Sciatic nerve (tissue), 2 donors: ENCODE measurements at places on chromosomes 11 and 22.

GRCh38 chr11:2300936-2301630 is 635 bp downstream of the C11orf21 start:
- DNase-seq: peak; percentile 63

DNA sequence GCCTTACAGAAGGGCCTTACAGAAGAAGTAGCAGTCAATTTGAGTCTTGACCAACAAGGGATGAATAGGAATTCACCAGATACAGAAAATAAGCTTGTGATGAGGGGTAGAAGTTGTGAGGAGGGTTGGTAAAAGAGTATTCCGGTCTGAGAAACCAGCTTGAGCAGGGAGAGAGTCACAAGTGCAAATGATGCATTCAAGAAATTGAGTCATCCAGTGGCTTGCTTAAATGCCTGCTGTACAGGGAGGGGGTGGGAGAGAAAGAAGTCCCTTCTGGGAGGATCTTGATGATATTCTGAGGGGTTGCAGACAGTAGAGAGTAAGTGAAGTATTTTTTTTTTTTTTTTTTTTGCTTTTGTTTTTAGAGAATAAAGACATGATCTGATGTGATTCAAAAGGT is 9.2 kb downstream of the CCKBR start:
- no peak for DNase-seq

DNA sequence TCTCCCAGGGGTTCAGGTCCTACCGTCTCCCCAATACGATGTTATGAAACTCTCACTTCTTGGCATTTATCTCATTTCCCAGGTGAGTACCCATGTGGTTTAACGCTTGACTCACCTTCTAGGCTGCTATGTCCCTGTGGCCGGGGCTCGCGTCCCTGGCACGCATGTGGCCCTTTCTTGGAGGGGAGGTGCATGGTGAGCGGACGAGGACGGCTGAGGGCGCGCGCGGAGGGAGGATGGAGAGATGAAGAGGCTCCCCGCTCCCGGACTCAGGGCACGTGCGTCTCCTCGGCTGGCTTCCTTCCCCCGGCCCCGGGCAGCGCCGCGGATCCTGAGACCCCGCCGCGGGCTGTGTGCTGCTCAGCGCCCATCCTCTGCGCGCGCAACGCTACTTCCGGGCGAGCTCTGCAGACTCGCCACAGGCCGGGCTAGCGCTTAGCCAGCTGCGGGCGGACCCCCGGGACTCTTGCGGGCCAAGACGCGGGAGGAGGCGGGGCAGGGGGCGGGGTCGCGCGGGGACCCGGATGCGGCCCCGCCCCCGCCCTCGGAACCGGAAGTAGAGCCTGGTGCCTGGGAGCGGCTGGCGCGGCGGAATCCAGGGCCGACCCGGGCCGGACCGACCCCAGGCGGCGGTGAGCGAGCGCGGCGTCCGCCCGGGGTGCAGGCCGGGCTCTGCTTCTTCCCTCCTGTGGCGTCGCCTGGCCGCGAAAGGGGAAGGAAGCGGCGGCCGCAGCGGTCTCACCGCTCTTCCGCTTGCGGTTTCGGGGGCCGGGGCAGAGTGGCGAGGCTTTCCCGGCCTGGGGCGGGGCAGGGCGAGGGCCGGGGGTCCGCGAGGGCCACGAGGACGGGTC is at the start of gene CTTN:
TSS of gene CTTN (plus strand) at position 547 of the 851 bp plus-strand sequence. CDS start 8,769 bp downstream, outside the sequence.
- peak; percentile 91 for DNase-seq

- no peak for DNase-seq
Measured at GRCh38 chr22:32448980-32449379, 15.3 kb downstream of the BPIFC start.

DNA sequence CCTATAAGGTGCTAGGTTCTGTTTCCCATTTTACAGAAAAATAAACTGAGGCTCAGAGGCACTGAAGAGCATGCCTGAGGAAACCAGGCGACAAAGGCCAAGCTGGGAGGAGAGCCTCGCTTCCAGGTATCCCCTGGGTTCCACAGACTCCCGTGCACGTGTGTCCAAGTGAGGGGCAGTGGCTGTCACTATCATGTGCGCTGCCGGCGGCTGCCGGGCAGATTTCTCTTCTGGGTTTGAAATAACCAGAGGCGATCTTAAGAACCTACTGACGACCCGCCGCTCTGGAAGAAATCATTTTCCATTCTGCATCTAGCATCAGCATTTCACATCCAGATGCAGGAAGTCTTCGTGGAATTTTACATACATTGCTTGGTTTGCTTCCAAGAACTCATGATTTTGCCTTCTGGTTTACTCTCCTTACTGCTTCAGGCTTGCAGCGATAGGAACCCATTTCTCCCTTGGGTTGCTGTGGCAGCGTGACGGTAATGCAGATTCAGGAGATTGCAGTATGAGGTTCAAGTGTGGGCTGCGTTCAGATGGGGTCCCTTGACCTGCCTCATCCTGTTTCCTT is 28.6 kb downstream of the ARHGAP8 start:
- DNase-seq: no peak

DNA sequence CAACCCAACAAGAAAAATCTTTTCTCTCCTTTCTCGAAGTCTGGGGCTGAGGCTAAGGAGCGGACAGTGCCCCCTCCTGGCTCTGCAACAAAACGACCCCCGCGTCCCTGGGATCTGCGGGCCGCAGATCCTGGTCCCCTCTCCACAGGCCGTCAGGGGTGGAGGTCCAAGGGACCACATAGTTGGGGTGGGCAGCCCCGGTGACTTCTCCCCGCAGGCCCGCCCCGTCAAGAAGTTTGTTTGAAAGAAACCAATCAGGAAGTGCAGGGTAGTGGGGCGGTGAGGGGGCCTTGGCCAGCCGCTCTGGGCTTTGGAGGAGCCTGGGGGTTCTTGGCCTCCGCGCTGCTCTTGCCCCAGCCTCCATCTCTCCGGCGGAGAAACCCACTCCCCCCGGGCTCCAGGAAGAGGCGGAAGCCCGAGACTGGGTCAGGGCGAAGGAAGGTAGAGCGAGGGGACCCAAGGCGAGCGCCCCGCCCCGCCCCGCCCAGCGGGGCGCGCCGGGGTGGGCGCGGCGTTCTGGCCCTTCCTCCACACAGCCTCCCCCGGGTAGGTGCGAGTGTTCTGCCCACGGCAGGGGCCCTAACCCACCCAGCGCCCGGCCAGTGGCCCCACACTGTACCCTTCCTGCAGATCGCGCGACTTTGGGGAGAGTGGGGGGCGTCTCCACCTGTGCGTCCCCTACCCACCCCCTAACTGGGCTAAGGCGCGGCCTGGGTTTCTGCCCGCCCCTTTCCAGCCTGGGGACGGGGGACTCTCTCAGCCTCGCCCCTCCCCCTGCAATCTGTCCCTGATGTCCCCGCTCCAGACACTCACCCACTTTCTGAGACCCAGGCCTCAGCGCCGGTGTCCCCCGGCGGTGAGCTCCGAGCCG is 1.3 kb downstream of the TP53I11 start:
- no peak for DNase-seq

DNA sequence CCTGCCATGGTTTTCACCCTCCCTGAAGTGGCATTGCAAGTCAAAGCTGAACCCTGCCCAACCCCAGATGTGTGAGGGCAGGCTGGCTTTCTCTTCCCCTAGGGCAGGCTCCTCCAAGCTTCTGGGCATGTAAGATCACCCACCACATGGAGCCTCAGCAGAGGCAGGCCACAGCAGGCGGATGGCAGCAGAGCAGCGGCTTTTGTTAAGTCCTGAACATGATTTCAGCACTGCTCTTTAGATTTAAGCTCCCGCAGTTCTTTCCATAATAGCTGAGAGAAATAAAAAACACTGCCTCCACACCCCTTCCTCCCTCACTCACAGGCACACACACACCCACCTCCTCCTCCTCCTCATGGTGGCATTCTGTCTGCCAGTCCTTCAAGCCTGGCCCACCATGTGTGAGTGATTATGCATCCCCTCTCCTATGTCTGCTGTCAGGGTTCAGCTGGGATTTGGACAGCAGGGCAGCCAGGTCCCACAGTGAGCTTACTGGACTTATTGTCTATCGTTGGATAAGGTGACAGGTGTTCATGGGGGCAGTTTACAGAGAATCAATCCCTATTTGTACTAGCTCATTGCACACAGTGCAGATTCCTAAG is 5.0 kb upstream of the NTM start:
- no peak for DNase-seq

DNA sequence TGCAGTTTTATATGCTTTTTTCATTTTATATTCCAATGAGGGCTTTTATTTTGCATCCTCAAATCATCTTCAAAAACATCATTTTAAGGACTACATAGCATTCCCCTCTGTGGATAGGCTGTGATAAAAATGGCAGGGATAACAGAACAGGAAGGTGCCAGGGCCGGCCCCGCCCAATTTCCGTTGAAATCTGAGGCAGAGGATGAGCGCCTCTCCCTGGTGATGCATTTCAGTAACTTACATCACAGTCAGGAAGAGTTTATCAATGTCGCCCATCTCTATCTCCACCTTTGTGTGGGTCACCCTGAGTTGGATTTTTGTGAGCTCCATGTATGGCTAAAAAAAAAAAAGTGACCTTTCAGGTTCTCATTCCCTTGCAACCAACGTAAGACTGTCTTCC is 201.6 kb downstream of the DSCAML1 start:
- no peak for DNase-seq

DNA sequence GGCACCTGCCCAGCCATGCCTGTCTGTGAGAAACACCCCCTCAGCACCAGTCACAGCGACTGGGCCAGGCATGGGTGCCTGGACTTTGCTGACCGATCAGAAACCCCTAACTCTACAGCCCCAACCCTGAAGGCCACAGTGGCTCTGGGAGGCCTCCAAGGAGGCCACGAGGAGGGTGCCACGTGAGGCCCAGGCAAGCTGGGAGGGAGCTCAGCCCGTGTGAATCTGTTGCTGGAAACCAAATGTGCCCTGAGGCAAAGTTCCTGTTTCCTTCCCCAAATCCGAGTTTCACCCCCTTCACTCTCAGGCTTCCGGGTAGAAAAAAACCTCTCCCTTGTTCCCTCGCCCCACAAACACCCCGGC is 1.3 kb downstream of the UNC93B1 start:
- DNase-seq: no peak

DNA sequence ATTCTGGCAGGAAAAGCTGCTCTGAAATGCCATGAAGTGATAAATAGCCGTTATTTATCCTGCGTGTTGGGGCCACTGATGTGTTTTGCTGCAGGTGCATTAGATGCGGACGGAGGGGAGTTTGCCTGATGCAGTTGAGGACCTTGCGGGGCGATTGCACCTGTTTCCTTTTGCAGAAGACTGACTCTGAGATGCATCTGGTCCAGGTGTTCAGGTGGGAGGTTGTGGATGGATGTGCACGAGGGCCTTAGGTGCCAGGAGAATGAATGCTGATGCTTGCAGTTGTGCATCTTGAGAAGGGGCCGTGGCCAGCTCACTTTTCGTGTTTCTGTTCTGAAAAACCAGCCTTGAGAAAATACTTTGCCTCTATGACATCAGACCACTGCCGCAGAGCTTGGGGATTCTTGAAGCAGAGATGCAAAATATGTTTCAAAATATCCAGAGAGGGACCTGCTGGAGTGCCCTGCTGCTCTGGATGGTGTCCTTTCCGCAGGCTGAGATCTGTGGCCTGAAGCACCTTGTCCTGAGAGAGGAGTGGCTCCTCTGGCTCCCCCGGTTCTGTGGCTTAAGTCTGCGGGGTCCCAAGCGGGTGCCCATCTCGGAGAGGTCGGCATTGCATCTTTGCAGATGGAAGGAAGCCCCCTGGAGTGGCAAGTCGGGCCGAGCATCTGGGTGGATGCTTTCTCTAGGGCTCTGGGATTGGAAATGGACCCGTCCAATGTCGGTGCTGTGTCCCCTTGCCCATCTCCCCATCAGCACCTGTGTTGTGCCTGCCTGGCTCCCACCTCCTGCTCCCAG is 1031.1 kb downstream of the TBC1D22A start:
- DNase-seq: no peak

DNA sequence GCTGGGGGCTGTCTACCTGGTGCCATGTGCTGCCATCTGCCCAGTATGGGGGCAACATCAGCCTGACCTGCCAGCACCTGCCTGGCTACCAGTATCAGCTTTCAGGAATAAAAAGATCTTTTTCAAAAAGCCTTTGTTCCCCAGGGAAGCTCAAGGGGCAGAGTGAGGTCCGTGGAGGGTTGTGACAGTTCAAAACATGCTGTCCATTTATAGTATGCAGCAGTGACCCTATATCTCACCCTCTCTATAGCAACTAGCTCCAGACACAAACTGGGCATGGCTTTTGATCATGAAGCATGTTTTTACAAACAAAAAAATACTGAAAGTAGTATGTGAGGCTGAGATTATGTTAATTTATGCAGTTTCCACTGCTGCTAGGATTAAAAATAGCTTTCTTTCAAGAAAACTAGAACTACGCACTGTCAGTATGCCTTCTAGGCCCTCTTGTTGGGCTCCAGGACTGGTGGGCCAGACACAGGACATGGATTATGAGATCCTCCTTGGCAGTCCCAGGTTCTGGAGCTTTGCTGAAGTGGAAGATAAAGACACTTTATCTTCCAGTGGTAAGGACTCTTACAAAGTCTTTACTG is 23.4 kb downstream of the NAV2 start:
- no peak for DNase-seq

DNA sequence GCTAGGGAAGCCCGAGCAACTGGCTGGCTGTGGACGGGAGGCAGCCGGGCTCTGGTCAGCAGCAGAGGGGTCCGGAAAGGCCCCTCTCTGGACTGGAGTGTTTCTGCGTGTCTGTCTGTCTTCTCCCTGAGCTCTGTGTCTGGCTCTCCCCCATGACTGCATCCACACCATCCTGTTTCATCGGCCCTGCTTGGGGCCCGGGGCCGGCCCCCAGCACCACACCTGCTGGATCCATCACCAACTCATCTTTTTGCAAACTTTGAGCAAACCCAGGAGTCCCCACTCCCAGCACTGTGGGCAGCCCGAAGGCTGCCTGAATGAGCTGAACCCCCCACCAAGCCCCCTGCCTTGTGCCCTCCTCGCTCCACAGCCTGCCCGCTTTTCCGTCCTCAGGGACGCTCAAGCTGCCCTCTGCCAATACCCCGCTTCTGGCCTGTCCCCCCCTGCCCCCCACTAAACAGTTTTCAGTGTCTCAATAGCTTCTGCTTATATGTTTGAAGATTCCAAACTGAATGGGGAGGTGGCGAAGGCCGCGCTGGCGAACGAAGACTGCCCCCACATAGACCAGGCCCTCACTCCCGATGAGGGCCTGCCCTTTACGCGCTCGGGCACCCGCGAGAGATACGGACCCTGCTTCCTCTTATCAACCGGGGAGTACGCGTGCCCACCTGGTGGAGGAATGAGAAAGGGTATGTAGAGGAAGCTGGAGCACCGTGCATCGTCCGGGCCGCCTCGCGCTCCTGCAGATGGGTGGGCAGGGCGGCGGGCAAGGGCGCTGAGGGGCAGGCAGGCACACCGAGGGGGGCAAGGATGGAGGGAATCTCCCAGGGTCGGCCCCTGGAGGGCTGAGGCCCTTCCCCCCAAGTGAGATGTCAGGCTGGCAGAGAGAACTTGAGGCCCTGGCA is 44.6 kb downstream of the KCNC1 start:
- peak; percentile 28 for DNase-seq

- no peak for DNase-seq
Measured at GRCh38 chr11:33089776-33090175, 50.4 kb downstream of the TCP11L1 start.

GRCh38 chr11:102647430-102647829 is 22.3 kb upstream of the MMP20 start:
- DNase-seq: no peak

GRCh38 chr11:61139387-61139786 is 21.8 kb downstream of the VPS37C start:
- no peak for DNase-seq
